ENCODE measurements at places on chromosomes 5 and 9. TPM values are rescaled to one million over a fixed set of nuclear protein-coding genes. Genes with fewer than 3 reads are reported as not detected.

The HARS1 gene
- 50.4 TPM for total RNA-seq

The FAM81B gene
- 0.90 TPM for total RNA-seq

The LTC4S gene
- total RNA-seq, result 19.6 TPM

The IQGAP2 gene
- 25.5 TPM for total RNA-seq

The ADAMTS16 gene
- 0.29 TPM for total RNA-seq

The ENTREP1 gene
- total RNA-seq, result 16.8 TPM

The CETN3 gene
- total RNA-seq, result 24.8 TPM

The ORM2 gene
- total RNA-seq, result 3.4 TPM

The RASGRF2 gene
- 7.0 TPM for total RNA-seq

The GABRP gene
- total RNA-seq, result 0.10 TPM

The LHX2 gene
- not detected for total RNA-seq

The TRIM36 gene
- 6.9 TPM for total RNA-seq

The ECM2 gene
- total RNA-seq, result 20.2 TPM

The TMC1 gene
- not detected for total RNA-seq

The ERBIN gene
- 77.8 TPM for total RNA-seq

The ACOT12 gene
- not detected for total RNA-seq
